Activated T-cell treated with anti-CD3 and anti-CD28 coated beads for 24 hours (primary cell): ENCODE measurements at places on chromosomes 2 and 18.

DNA sequence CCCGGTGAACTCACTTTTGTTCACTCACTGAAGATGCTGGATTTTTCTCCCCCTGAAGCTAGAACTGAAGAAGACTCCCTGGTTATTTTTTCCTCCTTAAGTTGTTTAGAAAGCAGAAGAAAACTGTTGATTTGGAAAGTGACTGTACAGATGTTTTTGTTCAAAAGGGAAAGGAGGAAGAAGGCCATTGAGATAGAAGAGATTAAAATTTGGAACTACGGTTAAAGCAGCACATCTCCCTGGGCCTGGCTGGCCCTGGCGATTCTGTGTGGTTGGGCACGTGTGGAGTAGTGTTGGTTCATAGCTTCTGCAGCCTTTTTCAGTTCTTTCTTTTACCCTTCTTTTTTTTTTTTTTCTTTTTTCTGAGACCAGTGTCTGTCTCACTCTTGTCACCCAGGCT lies 109.2 kb downstream of the MAP4K4 start:
- no peak for DNase-seq

- no peak for DNase-seq
These were observed 174.5 kb upstream of the HS6ST1 start for GRCh38 chr2:128492966-128493811.

GRCh38 chr2:54609647-54610046 lies 113.8 kb upstream of the EML6 start:
- no peak for DNase-seq

GRCh38 chr2:233022561-233022960 lies 9.5 kb upstream of the NGEF start:
- no peak for DNase-seq

DNA sequence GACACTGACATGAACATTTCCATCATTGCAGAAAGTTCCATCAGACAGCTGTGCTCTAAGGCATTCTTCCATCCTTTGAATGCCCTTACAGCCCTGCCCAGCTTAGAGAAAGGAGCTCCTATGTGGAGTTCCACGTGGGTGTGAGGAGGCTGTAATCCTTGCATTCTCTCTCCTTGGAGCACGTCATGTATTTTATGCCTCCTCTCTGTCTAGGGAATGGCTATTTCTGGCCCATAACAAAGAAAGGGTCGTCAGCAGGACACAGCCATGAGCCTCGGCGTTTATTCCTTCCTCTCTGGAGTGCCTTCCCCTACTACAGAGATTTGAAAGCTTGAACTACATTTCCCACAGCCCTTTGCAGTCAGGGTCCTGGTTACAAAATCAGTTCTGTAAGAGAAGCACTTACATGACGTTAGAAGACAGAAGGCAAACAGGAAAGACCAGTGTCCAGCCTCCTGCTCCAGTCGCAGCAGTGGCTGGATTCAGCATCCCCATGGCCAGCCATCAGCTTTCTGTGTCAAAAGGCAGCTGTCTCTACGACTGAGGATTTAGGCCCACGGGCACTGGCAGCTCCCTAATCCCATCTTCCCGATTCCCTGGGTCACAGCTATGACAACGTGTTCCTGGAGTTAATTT lies 234.9 kb downstream of the TFCP2L1 start:
- DNase-seq, result no peak

GRCh38 chr2:18777250-18777812 lies 188.0 kb upstream of the NT5C1B start:
- no peak for DNase-seq

DNA sequence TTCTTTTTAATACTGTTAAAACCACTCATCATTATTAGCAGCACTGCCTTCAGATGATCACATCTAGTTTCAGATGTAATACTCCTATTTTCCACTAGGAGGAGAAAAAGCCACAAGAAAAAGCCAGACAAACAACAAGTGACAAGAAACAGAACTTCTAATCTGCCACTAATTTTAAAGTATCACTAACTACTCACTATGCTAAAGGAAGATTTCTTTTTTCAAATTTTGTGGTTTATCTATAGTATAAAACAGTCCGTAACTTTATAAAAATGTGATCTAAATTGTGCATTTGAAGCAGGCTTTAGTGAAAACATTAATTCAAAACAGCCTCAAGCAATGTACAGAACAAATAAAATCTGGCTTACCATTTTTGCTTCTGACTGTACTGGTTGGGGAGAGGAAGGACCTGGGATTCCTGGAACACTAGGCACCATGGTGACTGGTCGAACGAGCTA lies 56.8 kb downstream of the ATF2 start:
- no peak for DNase-seq

GRCh38 chr2:30738141-30738911 lies 68.9 kb downstream of the CAPN13 start:
- no peak for DNase-seq

- no peak for DNase-seq
These were observed 84.9 kb upstream of the EPB41L3 start for GRCh38 chr18:5628512-5629255.

- DNase-seq, result no peak
These were observed 417.7 kb upstream of the SLC14A2 start for GRCh38 chr18:45197526-45197970.

DNA sequence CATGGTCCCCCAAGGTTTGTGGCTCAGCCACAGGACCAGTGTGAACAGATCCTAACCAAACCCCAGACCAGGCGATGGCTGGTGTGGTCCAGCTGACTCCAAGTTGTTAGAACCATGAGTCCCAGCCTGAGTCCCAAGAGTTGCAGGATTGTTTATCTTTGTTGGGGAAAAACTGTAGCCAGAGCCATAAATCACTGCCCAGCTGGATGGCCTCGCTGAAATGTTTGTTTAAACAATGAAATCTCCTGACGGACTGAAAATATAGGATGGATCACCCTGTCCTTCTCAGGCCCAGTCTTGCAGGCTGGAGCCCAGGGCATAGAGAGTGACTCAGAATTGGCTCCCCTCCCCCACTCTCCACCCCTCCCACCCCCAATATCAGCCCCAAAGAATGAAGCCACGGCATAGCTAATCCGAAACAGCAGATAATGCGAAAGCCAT lies 36.4 kb downstream of the PKDCC start:
- no peak for DNase-seq

- no peak for DNase-seq
These were observed 209.0 kb upstream of the RAB12 start for GRCh38 chr18:8400193-8400752.

- DNase-seq, result no peak
These were observed 18.2 kb upstream of the BBS5 start for GRCh38 chr2:169461143-169461542.

GRCh38 chr2:105936954-105937353 lies 192.2 kb downstream of the NCK2 start:
- DNase-seq, result no peak

DNA sequence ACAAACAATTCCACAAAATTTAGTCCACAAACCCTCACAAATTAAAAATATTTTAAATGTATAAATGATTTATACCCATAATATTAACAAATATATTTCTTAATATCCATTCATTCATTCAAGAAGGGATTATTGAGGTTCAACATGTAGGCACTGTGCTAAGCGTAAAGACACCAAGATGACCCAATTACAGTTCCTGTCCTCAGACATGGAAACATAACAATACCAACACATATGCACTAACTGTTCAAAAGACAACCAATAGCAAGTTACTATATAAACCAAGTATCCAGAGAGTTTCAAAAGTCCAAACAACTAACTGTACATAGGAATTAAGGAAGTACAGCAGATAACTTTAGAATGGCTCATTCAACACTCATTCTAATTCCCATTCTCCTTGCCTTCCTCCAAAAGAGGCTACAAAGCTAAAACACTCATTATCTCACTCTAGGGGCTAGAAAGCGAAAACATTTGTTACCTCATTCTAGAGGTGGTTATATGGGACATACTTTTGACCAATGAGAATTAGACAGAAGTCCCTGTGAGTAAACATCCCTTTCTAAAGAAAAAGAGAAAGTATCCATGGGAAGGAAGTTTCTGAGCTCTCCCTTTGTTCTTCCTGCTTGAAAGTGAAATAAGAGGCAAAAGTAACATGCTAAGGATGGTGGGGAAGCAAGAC lies 292.4 kb downstream of the ZEB2 start:
- no peak for DNase-seq

GRCh38 chr2:61116302-61116701 lies 45.7 kb upstream of the C2orf74 start:
- no peak for DNase-seq

- no peak for DNase-seq
These were observed 153.5 kb downstream of the ARHGAP15 start for GRCh38 chr2:143282684-143283083.

DNA sequence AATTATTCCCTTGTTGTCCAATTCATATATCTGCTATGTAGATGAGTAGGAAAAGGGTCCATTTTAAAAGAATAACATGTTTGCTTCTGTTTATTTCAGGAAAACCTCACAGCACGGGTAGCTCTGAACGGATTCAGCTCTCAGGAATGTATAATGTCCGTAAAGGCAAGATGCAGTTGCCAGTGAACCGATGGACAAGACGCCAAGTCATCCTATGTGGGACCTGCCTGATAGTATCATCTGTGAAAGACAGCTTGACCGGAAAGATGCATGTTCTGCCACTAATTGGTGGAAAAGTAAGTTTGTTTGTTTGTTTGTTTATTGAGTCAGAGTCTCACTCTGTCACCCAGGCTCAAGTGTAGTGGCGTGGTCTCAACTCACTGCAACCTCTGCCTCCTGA lies 114.6 kb downstream of the PHLPP1 start:
- no peak for DNase-seq

DNA sequence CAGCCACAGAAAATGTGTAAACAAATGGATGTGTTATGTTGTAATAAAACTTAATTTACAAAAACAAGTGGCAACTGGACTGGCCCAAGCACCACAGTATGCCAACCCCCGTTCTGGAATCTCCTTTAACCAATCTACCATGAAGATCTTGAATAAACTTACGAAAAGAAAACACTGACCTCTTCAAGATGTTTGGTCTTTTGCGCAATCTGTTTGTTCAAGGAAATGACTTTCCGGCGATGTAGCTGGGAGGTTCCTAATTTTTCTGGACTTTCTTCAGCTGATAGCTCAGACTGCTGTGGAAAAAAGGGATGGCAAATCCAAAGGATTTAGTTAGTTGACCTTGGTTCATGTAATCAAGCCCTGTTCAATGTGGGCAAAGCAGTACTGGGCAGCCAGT lies 55.7 kb downstream of the CCDC93 start:
- DNase-seq, result no peak

DNA sequence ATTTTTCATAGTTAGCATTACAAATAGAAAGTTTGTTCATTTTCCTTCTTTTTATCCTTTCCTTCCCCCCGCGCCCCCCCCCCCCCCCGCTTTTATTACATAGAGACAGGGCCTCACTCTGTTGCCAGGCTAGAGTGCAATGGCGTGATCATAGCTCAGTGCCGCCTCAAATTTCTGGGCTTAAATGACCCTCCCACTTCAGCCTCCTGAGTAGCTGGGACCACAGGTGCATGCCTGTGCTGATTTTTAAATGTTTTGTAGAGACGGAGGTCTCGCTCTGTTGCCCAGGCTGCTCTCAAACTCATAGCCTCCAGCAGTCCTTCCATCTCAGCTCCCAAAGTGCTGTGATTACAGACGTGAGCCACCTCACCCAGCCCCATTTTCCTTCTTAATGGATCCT lies 91.2 kb upstream of the ALPP start:
- DNase-seq, result no peak
